T-helper 1 cell (primary cell): ENCODE measurements at places on chromosomes 3 and 15.

DNA sequence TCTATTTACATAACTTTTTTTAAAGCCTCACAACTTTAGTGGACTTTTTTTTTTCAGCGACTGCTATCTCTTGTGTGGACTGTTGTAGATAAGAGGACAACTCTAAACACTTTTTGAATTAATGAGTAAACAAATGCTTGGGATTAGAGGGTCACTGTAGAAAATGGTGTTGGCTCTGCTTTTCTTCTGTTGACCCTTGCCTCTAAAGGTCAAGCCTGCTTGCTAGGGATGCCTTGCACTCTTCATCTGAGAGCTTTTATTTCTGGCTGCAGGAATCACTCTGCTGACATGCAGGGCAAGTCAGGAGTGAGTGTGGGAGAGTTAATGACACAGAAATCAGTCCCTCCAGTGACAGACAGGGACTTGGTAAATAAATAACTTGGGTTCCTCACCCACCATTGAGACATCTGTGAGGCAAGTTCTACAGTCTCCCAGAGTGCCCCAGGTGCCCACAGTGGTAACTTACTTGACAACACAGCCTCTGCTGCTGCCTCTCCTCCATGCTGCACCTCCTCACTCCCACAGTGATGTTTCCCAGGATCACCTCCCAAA, 390.1 kb downstream of the IL20RB start:
- no peak for DNase-seq

DNA sequence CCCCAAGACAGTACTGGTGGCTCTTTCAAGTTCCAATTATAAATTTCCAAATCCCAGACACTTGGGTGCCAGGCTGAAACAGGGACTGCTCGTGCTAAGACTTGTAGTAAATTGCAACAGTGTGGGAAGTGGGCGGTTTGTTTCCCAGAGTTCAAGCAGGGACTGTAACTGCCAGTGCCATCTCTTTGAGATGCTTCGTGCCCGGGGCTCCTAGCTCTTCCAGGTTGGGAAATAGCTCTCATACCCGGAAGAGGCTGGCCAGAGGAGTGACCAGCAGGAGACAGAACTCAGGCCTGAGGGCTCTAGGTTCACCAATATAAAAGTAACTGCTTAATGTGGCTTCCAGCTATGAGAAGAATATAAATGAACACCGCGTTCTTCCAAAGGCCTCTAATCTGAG, 54.0 kb upstream of the NEO1 start:
- no peak for DNase-seq

- no peak for DNase-seq
Observed at GRCh38 chr3:160394009-160394392, 5.0 kb downstream of the IFT80 start.

GRCh38 chr3:127822041-127822681, at the start of gene MGLL:
MGLL (minus strand) TSS chr3:127822515; CDS start chr3:127822318, 197 bp downstream.
- no peak for DNase-seq

DNA sequence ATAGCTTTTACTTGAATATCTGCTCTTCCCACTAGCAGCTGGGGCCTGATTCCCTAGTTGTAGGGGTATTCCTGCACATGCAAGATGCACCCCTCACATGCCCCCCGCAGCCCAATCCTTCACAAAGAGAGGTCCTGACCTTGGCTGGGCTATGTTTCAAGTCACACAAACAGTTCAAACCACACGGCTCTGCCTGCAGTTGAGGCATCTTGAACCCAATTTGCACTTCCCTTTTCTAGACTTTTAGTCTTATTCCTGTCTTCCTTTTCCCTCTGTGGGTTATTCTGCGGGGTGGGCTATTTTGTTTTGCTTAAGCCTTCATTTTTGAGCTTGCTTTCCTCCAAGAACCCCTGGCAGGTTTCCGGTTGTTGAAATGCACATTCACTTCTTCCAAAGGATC, 13.3 kb upstream of the CCR1 start:
- DNase-seq = no peak

GRCh38 chr3:141486496-141486745, 406 bp upstream of the RASA2 start:
- no peak for DNase-seq

GRCh38 chr15:65275104-65275727, 11.5 kb downstream of the PARP16 start:
- DNase-seq = no peak

DNA sequence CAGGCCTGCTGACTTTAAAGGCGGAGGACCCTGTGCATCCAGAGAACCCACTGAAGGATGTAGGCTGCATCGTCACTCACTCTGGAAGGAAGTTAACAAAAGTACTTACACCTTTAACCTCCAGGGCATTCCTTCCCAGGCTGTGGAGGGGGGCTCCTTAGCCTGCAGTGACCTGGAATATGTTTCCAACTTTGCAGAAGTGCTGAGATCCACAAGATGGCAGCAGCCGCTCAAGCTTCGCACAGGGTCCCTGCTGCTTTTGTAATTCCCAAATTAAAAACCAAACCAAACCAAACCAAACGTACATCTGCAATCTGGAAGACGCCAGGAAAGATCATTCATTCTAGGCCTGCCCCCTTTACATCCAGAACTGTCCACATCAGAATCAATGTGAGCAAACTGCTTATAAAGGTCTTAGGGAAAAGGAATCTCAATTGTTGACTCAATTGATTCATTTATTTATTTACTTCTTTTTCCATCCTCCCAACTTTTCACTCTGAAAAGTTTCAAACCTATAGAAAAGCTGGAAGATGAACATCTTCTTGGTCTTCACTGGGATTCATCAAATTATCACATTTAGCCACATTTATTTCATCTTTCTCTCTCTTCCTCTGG, 70.5 kb upstream of the KLHL25 start:
- DNase-seq = no peak

DNA sequence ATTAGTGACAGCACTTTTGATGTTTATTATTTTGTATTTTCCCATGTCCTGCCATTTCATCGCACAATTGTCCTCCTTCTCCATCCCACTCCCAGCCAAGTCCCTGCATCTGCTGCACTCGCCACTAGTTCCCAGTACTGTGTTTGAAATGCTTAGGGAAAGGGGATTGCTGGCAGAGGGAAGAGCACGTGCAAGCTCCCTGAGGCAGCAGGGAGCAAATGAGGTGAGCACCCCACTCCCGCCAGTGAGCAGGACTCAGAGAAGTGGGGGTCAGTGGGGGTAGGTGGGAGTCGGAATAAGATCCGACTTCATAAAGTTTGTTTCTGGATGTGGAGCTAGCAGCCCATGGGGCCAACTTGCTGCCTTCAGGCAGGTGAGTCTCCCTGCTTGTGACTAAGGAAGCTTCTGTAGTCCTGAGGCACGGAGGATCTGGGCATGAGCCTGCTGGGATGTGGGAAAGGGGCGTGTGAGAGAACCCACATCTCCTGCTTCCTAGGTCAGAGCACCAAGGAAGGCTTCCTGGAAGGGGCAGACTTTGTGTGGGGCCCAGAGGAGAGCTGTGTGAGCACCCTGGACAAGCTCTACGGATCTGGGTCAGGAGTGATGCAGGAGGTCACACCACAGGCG, 99.7 kb upstream of the TLE3 start:
- DNase-seq = no peak

DNA sequence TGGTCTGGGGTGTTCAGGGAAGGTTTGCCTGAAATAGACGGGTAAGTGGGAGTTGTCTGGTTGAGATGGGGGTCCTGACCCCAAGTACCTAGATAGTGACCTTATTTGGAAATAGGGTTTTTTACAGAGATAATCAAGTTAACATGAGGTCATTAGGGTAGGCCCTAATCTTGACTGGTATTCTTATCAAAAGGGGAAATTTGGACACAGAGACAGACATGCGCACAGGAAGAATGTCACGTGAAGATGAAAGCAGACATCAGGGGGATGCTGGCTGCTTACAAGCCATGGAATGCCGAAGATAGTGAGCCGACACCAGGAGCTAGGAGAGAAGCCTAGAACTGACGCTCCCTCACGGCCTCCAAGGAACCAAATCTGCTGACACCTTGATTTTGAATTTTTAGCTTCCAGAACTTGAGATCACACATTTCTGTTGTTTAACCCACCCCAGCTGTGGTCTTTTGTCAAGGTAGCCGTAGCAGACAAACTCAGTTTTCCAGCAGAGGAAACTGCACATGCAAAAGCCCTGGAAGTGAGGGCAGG, 17.1 kb downstream of the BHLHE40 start:
- DNase-seq = no peak

DNA sequence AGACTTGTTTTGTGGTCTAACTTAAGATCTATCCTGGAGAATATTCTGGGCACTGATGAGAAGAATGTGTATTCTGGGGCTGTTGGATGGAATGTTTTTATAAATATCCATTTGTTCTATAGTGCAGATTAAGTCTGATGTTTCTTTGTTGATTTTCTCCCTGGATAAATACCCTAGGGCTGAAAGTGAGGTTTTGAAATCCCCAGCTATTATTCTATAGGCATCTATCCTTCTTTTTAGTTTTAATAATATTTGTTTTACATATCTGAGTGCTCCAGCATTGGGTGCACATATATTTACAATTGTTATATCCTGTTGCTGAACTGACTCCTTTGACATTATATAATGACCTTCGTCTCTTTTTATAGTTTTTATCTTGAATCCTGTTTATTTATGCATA, 42.9 kb downstream of the GALK2 start:
- no peak for DNase-seq

GRCh38 chr3:160616716-160617115, 51.3 kb upstream of the KPNA4 start:
- no peak for DNase-seq

DNA sequence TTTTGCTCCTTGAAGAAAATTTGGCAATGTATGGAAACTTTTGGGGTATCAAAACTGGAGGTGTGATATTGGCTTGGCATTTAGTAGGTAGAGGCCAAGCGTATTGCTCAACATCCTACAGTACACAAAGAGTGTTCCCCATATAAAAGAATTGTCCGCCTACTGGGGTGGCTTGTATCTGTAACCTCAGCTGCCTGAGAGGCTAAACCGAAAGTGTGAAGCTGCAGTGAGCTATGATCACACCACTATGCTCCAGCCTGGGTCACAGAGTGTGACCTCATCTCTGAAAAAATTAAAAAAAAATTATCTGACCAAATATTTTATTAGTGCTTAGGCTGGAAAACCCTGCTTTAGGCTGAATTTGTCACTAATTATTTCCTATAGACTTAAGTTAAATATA, 483.9 kb downstream of the PYDC2 start:
- DNase-seq = no peak

- no peak for DNase-seq
Observed at GRCh38 chr3:13477943-13478342, 2.2 kb upstream of the HDAC11 start.

DNA sequence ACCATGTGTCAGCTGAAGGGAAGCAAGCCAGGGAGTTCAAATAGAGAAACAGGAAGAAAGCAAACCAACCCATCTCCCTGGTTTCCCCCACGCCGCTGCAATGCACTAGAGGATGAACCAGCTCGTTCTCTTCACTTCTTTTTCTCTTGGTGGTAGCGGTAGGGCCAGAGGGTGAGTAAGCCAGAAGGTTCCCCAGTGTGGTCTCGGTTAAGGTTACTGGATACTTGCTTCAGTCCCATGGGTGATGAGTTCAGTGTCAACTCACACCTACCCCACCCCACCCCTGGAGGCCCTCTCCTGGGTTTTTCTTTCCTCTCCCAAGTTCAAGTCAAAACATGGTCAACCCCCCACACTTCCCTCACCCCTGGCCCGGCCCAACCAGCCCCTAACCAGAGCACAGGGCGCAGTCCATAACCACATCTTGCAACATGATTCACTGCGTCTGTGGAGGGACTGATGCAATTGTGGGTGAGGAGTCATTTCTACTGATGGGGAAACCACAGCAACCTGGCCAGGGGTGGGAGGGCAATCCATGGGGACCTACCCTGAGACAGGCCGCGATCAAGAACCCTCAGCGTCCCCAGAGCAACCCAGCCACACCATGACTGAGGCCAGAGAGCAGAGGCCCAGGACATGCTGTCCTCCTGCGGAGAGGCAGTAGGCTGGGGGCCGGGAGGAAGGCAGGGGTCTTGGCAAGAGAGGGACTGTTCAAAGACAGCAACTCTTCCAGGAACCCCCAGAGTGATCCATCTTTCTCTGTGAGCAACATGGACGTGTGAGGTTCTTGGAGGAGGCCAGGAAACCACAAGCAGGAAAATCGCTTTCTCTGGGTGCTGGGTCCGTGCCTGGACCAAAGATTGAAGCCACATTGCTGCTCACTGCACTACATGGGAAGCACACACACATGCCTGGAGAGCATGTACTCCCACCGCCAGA, 276.6 kb downstream of the UACA start:
- DNase-seq = no peak

DNA sequence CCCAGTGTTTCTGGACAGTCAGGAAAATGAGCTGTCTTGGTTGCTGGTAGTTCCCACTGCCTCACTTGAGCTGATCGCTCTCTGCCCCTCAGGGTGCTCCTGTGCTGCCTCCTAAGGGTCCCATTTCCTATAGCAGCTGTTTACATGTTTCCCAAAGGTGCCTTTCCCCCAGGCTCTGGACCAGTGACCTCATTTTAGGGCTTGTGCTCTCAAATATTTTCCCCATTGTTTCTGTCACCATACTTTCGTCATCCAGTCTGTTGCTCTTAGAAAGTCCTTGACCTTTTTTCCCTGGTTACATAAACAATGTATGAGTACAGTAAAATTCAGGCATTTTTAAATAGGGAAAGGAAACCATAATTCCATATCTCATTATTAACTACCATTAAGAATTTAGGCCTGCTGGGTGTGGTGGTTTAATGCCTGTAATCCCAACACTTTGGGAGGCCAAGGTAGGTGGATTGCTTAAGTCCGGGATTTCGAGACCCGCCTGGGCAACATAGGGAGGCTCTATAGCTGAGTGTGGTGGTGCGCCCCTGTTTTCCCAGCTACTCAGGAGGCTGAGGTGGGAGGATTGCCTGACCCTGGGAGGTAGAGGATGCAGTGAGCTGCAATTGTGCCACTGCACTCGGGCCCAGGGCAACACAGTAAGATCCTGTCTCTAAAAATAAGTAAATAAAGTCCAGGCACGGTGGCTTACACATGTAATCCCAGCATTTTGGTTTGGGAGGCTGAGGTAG, 11.7 kb downstream of the RAD54L2 start:
- DNase-seq = no peak

GRCh38 chr15:83498801-83499200, 51.7 kb downstream of the SH3GL3 start:
- no peak for DNase-seq
